ENCODE measurements at places on chromosomes 13 and 19.
A peak's percentile ranks its signal among the peaks of the same experiment; 100 is the strongest.

- DNase-seq, result no peak
These were observed 14.7 kb downstream of the C13orf46 start for GRCh38 chr13:113959198-113959597.

DNA sequence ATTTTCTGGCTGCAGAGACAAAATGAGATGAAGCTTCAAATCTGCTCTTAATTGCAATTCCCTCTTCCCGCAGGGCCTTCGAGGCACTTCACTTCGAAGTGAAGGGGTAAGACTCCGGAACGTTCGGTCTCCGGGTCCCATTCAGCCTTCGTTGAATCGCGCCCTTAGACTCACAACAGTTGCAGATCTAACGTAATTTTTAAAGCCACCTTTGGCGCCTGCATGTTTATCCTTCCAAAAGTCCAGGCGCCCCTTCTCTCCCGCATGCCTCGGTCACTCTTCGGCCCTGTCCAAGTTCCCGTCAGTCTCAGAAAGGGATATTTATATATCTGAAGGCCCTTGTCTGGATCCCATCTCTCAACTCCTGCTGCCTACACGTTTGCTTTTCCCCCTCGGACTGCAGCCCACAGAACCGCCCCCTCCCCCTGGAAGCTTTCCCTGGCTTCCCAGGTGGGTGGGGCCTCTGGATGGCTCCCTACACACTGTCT lies 915 bp upstream of the KCTD12 start:
- DNase-seq, result no peak

DNA sequence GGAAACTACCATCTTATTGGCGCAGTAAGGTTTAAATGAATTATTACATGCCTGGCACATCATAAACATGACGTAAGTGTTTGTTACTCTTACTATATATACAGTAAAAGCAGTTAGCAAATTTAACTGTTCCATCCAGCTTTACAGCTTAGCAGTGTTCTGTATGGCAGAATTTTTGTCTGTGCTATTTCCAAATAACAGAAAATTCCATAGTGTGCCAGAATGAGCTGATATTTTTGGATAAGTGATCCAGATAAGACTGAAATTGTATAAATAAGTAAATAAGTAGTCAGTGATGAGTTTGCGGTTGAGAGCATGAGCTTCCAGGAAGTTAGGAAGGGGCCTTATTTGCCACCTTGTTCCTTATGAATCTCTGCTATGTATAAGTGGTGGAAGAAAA lies 236.5 kb upstream of the SLC10A2 start:
- DNase-seq, result no peak

DNA sequence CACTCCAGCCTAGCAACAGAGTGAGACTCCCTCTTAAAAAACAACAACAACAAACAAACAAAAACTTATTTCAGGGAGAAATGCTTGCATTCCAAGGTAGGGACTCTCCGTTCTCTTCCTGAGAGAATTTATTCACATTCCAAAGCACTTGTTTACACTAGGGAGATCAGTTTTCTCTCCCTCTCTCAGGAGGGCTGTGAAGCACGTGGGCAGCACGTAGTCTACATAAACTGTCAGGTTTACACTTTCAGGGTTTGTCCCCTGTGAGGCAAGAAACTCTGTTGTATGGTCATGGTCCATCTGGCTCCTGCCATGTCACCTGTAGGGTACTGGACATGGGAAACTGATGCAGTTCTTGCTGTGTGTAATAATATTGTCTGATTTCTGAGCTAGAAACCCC lies 31.6 kb downstream of the WDR87 start:
- no peak for DNase-seq

DNA sequence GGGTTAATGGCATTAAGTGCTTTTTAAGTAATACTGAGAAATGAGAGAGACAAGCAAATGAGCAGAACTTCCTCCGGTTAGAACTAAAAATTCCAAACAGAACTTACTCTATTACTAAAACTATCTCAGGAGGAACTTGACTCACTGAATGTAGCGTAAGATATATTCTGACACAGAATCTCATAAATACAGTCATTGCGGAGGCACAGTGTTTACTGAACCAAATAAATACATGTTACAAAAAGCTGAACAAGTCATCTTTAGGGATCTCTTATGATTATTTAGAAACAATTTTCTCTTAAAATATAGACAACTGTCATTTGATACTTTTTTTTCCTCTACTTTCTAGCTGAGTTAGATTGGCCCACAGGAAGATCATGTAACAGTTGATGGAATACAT lies 283.1 kb downstream of the KLF12 start:
- DNase-seq, result no peak

DNA sequence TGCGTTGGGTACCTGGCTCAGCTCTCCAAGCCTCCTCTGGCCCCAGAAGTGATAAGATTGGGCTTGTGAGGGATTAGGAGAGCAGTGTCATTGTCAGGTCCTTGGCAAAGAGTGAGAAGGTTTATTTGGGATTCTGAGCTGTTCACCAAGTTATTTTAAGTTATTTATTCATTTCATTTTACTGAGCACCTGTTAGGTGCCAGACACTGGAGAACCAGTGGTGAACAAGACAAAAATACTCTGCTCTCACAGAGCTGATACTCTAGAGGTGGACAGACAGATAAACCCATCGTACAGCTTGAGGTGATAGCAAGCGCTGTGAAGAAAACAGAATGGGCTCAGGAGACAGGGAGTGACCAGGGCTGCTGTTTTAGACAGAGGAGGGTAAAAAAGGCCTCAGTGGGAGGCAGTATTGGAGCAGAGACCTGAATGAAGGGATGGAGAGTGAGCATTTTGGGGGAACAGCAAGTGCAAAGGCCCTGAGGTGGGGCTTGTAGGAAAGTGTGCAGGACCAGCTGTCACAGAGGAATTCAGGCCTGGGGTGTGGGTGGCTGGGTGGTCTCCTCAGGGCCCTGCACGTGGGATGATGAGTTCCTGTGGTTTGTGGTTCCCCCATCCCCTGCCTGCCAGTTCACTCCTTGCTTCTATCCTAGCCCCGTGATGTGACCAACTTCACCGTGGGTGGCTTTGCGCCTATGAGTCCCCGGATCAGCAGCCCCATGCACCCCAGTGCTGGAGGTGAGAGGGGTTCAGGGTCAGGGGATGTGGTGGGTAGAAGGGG lies 8.7 kb upstream of the TIMM50 start:
- no peak for DNase-seq

DNA sequence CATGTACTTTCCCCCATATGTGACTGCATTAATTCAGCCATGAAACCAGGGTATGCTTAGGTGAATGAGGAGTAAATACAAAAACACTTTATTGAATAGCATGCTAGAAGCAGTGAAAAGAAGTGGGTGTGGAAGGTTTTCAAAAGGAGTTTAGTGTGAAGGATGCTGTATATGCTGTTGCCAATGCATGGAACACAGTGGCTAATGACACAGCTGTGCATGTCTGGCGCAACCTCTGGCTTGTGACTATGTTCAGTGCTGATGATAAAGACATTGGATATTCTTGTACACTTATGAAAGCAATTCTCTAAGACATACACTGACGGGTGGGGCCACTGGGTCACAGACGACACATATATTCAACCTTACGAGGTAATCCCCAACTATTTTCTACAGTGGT lies 55.2 kb downstream of the SOX21 start:
- DNase-seq, result no peak

DNA sequence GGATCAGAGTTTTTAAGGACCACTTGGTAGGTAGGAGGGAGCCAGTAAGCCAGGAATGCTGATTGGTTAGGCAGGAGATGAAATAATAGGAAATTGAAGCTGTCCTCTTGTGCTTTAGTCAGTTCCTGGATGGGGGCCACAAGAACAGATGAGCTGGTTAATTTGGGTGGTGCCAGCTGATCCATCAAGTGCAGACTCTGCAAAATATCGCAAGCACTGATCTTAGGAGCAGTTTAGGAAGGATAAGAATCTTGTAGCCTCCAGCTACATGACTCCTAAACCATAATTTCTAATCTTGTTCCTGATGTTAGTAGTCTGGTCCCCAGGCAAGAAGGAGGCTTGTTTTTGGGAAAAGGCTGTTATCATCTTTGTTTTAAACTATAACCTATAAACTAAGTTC lies 117.9 kb upstream of the GPR12 start:
- no peak for DNase-seq

- DNase-seq, result peak; percentile 4
These were observed 25.2 kb upstream of the CEACAM1 start for GRCh38 chr19:42553292-42554045.

- no peak for DNase-seq
These were observed 11.8 kb downstream of the ZC3H13 start for GRCh38 chr13:46040763-46041162.

DNA sequence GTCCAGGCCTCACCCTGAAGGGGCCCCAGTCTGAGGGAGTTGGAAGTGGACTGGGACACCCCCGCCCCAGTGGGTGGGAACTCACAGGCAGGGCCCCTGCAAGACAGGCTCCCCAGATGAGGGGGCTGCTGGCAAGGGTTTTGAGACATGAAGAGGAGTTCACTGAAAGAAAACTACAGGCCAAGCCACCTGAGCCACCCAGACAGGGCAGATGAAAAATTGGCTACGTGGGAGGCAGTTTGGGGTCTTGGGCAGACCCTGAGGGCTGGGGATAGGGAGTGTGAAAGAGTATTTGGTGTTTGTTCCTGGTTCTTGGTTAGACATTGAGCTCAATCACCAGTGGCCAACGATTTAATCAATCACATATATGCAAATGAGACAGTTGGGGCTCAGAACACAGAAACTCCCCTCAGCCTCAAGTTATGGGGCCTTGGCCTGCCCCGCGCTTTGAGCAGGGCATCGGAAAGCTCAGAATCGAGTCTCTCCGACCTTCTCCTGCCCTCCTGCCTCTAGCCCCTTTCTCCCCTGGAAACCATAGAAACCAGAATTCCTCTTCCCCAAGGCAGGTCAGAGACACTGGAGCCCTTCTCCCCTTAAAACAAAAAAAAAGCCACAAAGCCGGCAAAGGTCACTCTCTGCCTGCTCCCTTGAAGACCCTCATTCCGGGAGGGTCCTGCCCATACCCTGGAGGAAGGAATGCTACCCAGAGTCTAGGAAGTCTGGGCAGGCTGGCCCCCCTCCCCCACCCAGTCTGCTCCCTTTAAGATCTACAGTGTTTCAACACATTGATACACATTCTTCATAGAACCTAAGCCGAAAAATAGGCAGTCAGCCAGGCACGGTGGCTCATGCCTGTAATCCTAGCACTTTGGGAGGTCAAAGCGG lies 1.3 kb upstream of the ISYNA1 start:
- peak; percentile 48 for DNase-seq

DNA sequence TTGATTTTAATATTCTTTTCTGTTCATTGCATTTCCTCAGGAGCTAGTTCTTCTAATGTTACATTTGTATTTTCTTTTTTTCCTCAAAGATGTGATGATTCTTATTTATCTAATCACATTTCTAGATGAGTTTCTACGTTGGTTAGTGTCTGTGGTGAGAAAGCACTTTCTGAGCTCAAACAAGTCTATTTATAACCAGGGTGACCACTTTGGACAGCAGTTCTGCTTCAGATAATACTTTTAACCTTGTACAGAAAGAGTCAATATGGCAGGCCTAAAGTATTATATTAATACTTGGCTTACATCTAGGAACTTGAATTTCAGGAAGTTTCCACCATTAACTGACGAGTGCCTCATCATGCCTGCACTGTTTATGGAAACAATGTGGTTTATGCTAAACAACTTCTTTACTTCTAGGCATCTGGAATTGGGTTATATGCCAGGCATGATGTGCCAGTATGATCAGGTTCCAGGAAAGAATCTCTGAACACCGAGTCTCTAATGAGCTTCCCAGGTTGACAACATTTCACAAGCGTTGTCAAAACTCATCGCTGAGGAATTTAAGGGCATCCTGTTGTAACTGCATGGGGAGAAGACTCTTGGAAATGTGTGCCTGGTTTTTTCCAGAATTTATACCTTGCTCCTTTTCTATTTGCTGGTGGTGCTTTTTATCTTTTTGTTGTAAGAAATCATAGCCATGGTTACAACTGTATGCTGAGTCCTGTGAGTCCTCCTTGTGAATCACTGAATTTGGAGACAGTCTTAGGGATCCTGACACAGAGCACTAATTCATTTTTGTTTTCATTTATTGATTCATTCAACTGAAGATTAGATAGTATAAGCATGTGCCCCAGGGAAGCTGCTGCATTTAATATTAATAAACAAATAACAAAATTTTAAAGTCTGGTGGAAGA lies 344.4 kb upstream of the PCDH9 start:
- no peak for DNase-seq

GRCh38 chr19:36771261-36772231 lies 1.1 kb downstream of the ZNF850 start:
- DNase-seq, result peak; percentile 46
